ENCODE measurements at places on chromosomes 16 and 17.

GRCh38 chr17:45296003-45296832 lies 20.6 kb downstream of the MAP3K14 start:
- DNase-seq = no peak

- no peak for DNase-seq
Measured at GRCh38 chr17:41617698-41618097, 5.1 kb upstream of the KRT16 start.

- no peak for DNase-seq
Measured at GRCh38 chr17:826778-827177, 44.6 kb downstream of the MRM3 start.

GRCh38 chr16:74051-74746 lies 1.8 kb upstream of the RHBDF1 start:
- no peak for DNase-seq

- no peak for DNase-seq
Measured at GRCh38 chr16:49638673-49639610, 217.0 kb downstream of the ZNF423 start.

GRCh38 chr16:2081201-2082084 lies 33.7 kb downstream of the TSC2 start:
- no peak for DNase-seq

DNA sequence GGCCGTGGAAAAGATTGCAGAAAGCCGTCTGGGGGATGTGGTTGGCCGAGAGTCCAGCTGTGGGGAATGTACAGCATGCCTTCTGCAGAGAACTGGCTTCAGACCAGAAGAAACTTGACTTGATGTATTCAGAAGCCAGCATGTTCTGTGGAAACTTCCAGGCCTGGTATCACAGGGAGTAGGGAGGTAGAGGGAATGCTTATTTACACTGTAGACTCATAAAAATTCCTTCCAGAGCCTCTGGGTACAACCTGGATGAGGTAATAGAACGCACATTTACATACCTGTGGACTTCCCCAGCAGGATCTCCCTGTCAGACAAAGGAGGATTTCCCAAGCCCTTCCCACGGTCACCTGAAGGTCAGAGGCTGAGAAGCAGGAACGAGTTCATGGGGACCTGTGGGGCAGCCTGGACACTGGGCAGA lies 11.8 kb upstream of the GAS7 start:
- no peak for DNase-seq

DNA sequence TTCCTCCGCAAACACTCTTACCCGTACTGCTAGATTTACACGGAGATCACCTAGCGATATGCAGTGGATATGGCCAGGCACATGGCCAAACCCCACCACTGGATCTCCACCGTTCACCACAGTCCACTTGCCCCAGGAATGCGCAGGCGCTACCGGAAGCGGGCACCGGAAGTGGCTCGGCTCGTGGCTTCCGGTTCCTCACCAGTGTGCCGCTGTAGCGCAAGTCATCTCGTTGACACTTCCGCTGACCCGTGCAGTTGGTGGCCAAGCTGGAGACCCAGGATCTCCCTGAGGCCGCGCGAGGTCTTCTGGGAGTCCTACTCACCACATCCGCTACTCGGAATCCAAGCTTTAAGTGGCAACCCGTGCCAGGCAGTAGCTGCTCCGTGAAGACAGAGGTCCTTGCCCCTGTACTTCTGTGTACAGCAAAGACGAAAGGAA lies 11.5 kb downstream of the ZNF597 start:
- no peak for DNase-seq

GRCh38 chr17:74964988-74965622 lies 7.5 kb downstream of the HID1 start:
- DNase-seq = no peak

- no peak for DNase-seq
Measured at GRCh38 chr17:11178581-11178980, 62.4 kb upstream of the SHISA6 start.

- DNase-seq = no peak
Measured at GRCh38 chr16:73546341-73546845, 498.5 kb upstream of the ZFHX3 start.

DNA sequence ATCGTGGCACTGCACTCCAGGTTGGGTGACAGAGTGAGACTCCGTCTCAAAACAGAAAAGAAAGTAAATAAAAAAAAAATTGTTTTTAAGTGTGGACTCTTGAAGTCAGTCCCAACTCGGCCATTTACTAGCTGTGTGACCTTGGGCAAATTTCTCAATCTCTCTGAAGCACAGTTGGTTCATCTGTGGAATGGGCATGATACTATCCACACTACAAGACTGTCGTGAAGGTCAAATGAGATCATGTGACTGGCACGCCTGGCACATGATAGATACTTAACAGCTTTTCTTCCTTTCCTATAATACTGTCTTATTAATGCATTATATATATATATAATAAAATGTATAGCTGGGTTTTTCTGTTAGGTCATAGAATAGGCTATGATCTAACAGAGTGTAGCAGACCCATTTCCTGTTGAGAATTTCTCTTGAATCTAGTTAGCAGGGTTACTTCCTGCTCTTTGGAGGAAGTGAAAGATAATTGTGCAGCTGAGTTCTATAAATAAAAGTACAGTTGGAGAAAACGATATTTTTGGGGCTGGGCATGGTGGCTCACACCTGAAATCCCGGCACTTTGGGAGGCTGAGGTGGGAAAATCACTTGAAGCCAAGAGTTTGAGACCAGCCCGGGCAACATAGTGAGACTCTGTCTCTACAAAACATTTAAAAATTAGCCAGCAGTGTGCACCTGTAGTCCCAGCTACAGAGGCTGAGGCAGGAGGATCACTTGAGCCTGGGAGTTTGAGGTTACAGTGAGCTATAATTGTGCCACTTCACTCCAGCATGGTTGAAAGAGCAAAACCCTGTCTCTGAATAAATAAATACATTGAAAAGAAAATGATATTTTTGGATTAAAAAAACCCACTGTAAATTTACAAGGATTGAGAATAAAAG lies 7.3 kb downstream of the MILR1 start:
- DNase-seq = no peak

- no peak for DNase-seq
Measured at GRCh38 chr16:13391337-13391736, 489.9 kb downstream of the SHISA9 start.

DNA sequence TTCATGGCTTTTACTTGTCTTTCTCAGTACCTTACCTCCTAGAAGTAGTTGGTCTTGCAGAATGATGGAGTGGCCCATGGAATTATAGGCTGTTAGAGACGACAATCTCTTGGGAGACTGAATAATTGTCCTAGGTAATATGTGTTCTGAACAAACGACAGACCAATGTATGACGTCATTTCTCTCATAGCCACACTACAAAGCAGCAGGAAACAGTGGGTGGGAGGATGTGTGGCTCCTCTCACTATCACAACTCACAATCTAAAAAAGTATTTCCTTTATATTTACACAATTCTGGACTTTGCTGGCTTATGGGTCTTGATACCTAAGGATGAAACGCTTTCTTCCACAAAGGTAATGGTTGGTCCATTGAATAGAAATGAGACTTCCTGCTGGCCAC lies 183.9 kb downstream of the TOX3 start:
- DNase-seq = no peak

DNA sequence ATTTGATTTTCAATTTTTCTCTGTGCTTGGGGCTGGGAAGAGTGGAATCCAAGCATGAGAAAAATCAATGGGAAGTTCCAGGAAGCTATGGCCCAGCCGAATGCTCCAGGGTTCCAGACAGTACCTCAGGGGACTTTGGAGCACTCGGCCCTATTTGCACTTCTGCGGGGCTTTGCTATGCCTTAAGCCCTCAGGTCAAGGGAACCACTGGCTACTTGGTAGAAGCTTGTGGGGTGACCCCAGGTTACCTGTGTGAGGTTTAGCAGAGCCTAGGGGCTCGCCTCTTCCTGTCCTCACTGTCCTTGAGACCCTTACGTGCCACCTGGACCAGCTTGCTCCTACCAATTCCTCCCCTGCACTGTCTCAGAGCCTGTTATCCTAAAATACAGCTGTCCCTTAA lies 121.3 kb downstream of the MGAT5B start:
- DNase-seq = no peak

DNA sequence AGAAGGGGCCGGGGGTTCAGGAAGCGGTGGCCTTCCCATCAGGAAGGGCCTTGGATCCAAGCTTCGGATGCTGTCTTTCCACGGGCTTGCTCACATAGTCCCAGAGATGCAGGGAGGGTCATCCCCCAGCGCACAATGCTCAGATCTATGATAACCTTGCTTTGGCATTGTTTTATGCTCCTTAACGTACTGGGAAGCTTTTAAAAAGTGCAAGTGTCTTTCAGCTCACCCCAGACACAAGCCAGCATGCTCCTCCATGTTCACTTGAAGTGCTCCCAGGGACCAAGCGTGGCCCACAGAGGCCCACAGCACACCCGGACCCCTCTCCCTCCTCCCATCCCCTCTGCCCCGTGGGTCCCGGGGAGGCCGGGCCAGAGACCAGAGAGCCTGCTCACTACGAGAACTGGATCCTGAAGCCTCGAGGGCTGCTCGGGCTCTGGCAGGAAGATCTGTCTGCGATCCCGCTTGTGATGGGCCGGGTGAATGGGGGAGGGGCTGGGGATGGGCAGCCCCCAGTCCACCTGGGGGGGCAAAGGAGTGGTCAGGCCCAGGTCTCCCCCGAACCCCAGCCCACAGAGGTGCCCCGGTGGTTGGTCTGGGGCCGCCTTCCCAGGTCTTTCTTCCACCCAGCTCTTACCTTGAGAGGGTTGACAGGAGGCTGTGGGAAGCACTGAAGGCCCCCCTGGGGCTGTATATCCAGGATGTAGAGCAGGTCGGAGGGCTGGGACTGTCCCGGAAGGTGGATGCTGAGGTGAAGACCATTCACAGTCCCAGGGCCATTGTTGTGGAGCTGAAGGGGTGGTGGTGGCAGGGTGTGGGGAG lies 11.8 kb upstream of the FAM171A2 start:
- DNase-seq = no peak

All from spinal cord (tissue), 10 donors.